ENCODE measurements at places on chromosomes 5 and 9.

DNA sequence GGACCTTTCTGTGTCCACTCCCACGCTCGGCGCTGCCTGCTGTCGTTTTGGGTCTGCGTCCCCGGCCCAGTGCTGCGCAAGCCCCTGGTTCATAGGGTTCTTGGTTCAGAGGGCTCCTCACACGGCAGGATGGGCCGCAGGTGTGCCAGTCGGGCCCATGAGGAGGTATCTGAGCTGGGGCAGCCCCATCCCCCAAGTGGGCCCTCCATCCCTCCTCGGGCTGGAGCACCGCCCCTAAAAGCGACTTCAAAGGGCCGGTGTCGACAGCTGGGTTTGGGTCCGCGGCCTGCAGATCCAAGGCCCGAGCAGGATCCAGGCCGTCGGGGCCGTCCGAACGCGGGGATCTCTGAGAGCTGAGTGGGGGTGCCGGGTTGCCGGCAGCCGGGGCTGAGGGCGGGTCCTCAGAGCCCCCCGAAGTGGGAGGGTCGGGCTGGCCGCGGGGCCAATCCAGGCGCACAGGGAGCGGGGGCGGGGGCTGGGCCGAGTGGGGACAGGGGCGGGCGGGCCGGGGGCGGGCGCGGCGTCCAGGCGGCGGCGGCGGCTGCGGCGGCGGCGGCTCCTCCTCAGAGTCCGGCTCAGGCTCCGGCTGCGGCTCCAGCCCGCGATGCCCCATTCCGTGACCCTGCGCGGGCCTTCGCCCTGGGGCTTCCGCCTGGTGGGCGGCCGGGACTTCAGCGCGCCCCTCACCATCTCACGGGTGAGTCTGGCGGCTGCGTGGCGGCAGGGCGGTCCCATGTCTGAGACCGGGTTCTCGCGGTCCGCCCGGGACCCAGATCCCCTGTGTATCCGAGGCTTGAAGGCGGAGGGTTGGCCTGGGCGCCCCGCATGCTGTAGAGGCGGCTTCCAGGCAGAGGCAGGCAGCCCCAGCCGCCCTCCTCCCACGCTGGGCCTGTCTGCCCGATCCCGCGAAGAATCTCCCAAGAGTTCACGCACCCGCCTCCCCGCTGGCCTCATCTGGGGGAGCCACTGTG is at the start of gene PDLIM4:
Gene PDLIM4 (plus strand): TSS at position 566 of the 971 bp plus-strand sequence. CDS start 39 bp downstream, at position 605.
- peak; percentile 11 for DNase-seq

- no peak for DNase-seq
Observed at GRCh38 chr9:99020786-99021436, 77.2 kb downstream of the COL15A1 start.

DNA sequence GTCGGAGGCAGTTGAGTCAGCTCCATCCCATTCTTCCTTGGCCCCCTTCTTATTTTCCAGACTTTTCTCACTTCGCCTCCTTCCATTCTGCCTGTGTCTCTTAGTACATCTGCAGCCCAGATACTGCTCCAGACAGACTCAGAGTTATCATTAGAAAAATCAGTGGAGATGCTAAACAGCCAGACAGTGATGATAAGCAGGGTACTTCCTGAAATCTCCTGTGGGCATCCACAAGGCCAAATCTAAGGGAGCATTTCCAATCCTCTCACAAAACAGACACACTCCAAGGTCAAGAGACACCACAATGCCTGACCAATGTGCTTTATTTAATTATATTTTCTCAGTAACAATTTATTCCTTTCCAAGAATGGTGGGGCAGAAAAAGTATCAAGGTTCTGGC is 14.5 kb upstream of the RLN1 start:
- no peak for DNase-seq

DNA sequence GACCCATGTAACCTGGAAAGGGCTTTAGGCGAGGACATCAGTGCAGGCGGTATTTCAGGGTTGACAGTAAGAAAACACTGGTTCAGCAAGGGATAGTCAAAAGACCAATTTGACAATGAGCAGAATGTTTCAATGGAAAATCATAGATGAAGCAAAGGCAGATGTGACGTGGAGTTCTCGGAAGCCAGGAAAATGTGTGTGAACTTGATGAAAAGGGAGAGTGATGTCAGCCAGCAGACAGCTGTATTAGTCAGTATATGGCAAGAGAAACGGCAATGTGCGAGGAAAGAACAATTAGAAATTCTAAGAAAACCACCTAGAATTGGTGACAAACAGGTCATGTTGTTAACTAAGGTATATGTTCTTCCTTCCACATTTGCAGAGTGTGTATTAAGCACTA is 503.9 kb upstream of the DAB2 start:
- DNase-seq = no peak

DNA sequence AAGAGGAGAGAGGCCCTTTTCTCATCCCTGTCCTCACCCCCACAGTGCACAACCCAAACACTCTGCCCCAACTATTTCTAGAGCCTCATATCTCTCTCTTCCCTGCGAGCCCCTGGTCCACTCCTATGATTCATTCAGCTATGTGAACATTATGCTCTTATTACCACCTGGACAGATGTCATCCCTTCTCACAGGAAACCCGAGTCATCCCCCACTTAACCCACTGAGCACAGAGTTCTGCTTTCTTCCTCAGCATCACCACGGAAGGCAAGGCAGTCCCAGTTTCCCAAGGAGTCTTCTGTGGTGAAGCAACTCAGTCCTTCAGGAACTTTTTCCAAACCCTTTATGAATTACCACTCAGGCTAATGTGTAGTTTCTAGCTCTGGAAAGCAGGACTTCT is 1.3 kb downstream of the DNAI1 start:
- no peak for DNase-seq

- DNase-seq = no peak
Observed at GRCh38 chr5:16808021-16808420, 128.1 kb downstream of the MYO10 start.
